ENCODE measurements at places on chromosomes 13 and 19.

DNA sequence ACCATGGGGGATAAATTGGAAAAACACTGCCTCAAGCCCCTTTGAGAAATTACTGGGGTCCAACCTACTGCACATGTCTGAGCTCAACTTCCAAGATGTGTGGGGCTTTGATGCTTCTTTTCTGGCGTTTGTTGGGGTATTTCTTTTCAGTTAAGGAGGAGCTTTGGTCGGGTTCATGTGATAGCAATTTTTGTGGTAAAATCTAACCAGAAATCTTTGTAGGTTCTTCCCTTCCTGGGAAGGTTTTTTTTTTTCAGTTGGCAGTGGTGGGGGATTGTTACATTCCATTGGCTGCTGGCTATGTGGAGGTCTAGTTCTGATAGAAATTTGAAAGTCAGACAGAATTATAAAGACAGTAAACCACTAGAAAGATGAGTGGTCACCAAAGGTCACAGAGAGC lies 327.8 kb downstream of the ATP8A2 start:
- DNase-seq, result no peak

GRCh38 chr13:25001476-25002206 lies 94.3 kb upstream of the PABPC3 start:
- no peak for DNase-seq

DNA sequence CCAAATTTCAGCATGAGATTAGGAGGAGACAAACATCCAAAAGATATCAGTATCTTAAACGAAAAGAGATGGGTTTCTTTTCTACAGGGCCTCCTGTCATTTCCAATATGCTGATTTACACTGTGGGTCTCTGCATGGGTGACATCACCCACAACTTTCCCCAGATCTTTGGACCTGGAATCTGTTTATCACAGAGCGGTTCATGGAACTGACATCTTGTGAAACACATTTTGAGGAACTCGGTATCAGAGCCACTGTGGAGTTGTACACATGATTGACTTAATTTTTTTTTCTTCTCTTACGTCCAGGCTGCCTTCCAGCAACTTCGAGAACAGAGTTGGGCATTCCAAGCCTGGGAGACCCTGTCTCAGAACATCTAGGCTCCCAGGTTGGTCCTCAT lies 80.2 kb upstream of the SERP2 start:
- no peak for DNase-seq

GRCh38 chr19:44903602-44904425 lies 1.8 kb upstream of the APOE start:
- no peak for DNase-seq

- no peak for DNase-seq
Observed at GRCh38 chr13:53382008-53382407, 353.4 kb downstream of the OLFM4 start.

- DNase-seq, result no peak
Observed at GRCh38 chr13:98482476-98483444, 94.1 kb downstream of the STK24 start.

GRCh38 chr13:48344264-48344663 lies 40.7 kb downstream of the RB1 start:
- no peak for DNase-seq

DNA sequence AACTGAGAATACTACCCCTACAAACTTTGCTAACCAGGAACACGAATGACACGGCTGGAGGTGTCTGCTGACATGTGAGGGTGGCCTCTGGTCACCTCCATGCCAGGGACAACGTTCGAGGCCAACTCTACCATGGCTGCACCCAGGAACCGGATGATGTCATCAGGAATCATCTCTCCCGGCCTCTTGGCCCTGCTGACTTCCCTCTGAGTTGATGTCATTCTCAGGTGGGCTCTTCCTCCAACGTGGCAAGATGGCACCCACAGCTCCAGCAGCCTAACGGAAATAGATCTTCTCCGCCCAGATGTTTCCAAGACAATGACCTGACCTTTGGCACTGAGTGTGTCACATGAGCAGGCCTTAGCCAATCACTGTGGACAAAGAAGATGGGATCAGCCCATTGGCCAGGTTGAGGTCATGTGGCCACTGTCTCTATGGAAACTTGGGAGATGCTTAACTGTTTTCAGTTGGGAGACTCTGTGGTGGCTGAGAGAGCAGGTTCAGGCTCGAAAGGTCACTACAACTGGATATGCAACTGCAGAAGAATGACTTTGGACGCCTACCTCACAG lies 15.0 kb downstream of the MBD3L2B start:
- no peak for DNase-seq
